ENCODE measurements at places on chromosomes 11 and 22. TPM values are rescaled to one million over a fixed set of nuclear protein-coding genes. Genes with fewer than 3 reads are reported as not detected.
A peak's percentile ranks its signal among the peaks of the same experiment; 100 is the strongest.

DNA sequence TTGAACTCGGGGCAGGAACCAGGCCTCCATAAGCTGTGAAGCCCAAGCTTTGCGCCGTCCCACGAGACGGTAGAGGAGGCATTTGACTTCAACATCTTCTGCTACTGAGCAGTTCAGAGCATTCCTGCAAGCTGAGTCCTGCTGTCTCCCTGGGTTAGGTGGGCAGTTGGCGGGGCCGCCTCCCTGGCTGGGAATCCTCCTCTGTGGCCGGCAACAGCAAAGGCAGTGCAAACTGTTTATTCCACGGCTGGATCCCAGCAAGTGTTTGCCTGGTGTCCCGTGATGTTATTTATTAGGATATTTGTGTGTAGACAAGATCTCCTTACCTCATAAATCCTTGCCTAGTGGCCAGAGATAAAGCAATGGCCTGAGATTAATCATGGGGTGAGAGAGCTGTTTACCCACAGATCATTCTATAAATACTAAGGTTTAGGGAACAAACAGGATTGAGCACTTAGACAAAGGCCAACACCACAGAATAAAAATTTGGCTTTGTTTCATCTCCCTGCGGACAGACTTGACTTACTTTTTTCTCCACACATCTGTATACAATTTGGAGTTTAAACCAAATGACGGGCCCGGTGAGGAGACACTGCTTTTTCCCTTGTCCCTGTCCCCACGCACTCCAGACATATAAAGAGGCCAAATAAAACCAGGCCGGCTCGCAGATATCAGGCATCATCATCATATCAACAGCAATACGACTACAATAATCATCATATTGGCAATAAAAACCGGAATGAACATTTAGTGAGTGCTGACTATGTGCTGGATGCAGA is 63.4 kb downstream of the NAT10 start:
- DNase-seq, result peak; percentile 34

- DNase-seq, result no peak
Measured at GRCh38 chr22:46895753-46896152, 133.3 kb downstream of the TBC1D22A start.

DNA sequence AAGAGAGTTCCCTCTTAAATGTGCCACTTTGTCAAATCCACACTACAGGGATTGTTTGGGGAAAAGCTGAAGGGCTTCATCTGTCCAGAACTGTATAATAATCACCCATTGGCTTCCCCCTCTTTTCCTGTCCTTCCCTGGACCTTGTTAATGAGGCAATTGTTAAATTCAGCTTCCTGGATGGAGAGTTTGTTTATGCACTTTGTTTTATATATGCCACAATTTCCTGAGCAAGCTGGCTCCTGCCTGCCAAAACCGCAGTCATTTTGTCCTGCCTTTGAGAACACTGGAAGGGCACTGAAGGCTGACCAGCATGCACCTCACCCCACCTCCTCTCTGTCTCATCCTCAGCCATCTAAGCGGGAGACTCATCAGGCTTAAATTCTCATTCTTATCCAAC is 86.2 kb downstream of the MSANTD4 start:
- DNase-seq, result no peak

DNA sequence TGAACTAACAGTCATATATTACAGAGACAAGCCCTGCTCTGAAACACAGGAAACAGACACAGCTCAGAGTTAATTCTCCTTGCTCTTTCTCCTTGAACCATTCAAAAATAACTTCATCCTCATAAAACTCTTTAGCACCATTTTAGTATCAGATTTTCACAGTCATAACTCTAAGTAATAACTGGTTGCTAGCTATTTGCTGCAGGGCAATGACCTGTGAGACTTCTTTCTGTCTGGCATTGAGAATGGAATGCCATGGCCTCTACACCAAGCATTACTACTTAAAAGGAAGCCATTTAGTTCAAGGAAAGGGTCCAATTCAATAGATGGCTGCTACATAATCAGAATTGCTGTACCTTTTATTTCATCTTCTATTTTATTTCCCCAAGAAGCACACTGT is 186.6 kb upstream of the CCDC90B start:
- DNase-seq, result no peak

The UFD1 gene
- 51.6 TPM for total RNA-seq

GRCh38 chr11:64456509-64457320 is 97.8 kb downstream of the RPS6KA4 start:
- DNase-seq, result no peak

The NAT10 gene
- total RNA-seq, result 23.1 TPM

The PRR33 gene
- 2.4 TPM for total RNA-seq

The MMP27 gene
- not detected for total RNA-seq
